ENCODE measurements at places on chromosomes 16 and 17.

GRCh38 chr17:7839876-7840261, 5.9 kb downstream of the KDM6B start:
- no peak for DNase-seq

GRCh38 chr16:87412996-87413421, 20.9 kb downstream of the MAP1LC3B start:
- no peak for DNase-seq

DNA sequence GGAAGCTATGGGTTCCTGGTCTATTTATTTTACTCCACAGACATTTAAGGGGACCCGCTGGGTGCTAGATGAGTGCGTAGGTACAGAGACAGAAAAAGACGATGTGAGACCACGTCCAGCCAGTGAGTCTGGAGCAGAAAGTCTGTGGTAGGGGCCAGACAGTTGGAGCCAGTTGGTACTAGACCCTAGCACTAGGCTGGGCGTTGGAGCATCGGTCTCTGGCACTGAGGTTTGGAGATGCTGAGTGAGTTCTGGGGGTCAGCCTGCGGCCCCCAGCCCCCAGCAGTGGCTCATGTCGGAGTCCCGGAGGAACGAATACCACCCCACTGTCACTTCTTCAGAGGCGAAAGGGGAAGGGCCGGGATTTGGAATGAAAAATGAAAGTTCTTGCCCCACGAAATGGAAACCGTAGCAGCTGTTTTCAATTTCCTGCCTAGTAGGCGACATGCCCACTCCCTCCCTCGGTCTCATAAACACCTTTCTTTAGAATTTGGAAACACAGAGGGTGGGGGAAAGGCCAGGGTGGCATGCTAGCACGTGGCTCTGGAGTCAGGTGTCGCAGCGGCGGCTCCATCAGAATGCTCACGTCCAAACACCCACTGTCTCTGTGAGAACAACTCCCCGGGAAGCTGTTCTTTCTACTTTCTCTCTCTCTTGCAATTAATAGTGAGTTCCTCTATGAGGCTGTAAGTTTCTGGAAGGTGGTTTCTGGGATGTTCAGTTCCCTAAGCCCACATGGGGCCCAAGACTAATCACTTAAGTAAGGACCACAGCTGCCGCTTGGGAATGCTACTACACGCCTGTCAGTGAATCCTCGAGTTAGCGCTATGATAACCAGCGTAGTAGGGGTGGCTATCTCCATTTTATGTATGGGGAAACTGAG, 96.8 kb downstream of the IRF8 start:
- no peak for DNase-seq

DNA sequence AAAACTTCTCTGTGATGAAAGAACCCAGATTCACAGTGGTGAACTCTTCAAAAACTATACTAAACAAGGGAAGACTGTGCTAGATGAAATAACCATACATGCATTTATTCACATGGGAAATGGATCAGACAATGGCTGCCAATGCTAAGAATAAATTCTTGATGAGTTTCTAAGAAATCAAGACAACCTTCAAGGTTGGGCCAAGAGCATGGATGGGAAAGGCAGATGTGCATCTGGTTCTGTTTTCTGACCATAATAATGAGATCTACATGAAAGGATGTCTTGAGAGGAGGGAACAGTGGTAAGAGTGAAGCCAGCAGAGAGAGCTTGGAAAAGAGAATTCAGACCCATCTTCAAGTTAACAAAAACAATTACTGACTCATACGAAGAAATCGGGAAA, 31.4 kb downstream of the ANKRD11 start:
- DNase-seq = no peak

DNA sequence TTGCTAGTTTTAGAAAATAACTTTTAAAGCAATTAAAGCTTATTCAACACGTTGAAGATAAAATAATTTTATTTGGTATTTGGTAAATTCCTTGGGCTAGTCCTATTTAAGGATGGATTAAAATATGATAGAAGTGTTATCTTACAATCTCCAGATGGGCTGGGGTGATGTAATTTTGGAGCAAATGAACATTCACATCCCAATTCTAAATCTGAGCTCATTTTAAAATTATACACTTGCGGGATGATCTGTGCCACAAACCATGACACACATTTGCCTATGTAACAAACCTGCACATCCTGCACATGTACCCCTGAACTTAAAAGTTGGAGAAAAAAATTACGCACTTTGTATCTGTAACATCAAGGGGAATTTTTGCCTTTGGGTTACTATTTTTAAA, 31.5 kb downstream of the NLK start:
- no peak for DNase-seq

GRCh38 chr16:27867122-27868110, 196.1 kb downstream of the GSG1L start:
- DNase-seq = no peak

DNA sequence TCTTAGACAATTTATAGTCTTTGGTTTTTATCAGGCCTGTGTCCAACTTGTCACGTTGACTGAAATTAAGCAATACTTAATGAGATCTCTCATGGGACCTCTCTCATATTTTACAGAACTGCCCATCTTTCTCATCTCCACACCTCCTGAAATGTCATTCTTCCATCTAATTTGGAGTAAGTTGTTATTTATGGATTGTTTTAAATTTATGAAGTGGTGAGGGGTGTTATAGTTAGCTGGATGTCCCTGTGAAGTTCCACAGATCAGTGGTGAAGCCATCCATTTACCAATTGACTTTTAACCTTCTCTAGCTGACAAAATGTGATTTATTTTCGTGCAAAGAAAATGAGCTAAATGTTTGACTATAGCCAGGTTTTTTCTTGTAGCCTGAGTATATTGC, 824.9 kb downstream of the KCNJ2 start:
- no peak for DNase-seq

DNA sequence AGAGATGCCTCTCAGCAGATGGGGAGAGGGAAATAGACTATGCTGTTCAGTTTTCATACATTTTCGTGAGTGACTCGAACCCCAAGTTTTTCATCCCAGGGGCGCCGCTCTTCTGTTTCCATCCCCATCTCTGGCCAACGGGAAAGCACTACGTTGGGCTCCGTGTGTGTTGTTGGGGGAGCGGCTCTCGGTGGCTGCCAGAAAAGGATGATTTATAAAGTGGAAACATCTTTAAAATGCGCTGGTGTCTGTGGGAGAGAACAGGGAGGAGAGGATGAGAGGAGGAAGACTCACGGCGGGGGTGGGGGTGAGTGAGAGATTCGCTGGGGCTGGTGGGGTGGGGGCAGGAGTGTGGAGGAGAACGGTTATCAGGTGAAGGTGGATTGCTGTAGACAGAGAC, 5.8 kb downstream of the TBX4 start:
- no peak for DNase-seq

DNA sequence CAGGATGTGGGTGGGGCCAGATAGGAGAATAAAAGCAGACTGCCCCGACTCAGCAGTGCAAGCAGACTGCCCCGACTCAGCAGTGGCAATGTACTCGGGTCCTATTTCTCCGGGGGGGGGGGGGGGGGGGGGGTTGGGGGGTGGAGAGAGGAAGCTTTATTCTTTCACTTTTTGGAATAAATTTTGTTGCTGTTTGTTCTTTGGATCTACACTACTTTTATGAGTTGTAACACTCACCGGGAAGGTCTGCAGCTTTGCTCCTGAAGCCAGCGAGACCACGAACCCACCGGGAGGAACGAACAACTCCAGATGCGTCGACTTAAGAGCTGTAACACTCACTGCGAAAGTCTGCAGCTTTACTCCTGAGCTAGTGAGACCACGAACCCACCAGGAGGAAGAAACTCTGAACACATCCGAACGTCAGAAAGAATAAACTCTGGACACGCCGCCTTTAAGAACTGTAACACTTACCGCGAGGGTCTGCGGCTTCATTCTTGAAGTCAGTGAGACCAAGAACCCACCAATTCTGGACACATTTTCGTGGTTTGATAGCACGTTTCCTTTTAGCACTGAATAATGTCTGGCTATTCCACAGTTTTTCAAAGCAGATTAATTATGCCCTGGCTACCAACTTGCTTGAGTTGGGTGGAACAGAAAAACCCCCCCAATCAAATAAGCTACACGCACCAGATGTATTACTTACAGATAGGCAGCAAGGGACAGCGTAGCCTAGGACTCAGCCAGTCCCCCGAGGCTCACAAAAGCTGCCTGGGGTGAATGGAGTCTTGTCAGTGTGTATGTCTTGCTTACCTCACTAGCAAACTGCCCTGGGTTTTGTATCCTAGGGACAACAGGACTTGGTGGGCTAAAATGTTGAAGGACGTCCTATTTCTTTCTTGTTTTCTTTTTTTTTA, 11.9 kb downstream of the FZD2 start:
- DNase-seq = no peak

- no peak for DNase-seq
Measured at GRCh38 chr16:3980253-3981111, 100.0 kb upstream of the CREBBP start.

DNA sequence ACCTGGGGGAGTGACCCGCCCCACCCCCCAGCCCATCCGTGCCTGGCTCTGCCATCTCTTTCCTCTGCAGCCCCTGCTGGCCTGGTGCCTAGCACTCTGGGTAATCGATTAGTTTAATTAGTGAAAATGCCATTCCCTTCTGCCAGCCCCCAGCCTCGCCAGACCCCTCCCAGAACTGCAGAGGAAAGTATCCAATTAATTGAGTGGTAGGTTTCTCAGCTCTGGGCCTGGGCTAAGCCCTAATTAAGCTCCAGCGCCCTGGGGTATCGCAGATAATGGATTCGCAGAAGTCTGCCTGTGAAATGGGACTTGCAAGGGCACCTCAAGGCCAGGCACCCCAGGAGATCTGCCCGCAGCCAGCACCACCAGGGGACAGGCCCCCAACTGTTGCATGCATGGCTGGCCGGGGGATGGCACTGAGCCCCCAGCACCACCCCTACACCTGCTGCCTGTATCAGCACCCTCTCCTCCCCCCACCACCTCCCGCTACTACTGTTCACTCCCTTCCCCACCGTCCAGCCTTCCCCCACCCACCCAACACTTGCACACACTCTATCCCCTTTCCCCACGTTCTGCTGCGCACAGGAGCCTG, 19.7 kb upstream of the SPPL2C start:
- DNase-seq = no peak
